ENCODE measurements at places on chromosomes 6 and 20.
A peak's percentile ranks its signal among the peaks of the same experiment; 100 is the strongest.

GRCh38 chr6:54876365-54876764, 29.8 kb downstream of the FAM83B start:
- DNase-seq = no peak

DNA sequence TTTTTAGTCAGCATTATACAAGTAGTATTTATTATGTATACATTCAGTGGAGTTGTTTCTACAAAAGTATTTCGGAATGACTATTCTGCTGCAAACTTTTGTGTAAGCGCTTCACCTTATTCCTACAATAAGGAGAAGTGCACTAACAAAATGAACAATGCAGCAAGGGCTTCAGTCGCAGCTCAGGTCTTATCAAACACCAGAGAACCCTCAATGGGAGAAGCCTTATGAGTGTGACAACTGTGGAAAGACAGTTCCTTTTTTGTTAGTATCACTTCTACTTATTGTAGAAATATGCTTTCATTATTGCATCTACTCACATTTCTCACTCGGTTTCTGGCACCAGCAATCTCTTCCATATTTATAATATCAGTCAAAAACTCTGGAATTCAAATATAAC, 18.8 kb downstream of the ZKSCAN3 start:
- no peak for DNase-seq

DNA sequence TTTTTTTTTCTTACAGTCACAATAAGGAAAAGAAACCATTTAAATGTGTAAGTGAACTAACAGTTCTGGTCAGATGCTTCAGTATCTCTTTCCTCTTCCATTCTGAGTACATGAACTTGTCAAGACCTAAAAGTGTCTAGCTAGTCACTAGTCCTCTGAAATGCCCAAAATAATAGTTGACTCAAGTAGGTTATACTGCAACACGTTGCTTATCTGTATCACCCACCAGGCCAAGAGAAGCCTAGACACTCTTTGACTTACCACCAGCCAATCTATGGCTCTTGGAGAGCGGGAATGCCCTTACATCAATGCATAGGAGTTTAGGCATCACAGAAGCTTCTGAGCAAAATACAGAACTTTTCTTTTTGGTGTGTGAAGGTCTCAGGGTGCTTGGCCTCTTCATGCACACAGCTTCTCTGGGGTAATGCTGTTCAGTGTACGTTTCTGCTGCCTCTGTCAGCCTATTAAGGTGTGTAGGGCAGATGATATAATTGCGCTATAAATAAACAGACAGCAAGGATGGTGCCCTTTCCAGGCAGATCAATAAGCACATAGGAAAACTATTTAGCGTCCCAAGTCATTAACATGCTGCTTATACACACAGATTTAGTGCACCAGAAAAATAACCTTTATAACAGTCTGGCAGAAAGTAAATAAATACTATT, 7.8 kb upstream of the GFOD1 start:
- no peak for DNase-seq

- no peak for DNase-seq
Measured at GRCh38 chr6:5481033-5481432, 219.7 kb downstream of the FARS2 start.

- DNase-seq = no peak
Measured at GRCh38 chr6:1043458-1043836, 268.5 kb upstream of the FOXQ1 start.

- peak; percentile 65 for DNase-seq
Measured at GRCh38 chr20:31894980-31895675, 24.7 kb downstream of the TTLL9 start.

- DNase-seq = no peak
Measured at GRCh38 chr6:8860671-8861070, 425.3 kb upstream of the SLC35B3 start.

DNA sequence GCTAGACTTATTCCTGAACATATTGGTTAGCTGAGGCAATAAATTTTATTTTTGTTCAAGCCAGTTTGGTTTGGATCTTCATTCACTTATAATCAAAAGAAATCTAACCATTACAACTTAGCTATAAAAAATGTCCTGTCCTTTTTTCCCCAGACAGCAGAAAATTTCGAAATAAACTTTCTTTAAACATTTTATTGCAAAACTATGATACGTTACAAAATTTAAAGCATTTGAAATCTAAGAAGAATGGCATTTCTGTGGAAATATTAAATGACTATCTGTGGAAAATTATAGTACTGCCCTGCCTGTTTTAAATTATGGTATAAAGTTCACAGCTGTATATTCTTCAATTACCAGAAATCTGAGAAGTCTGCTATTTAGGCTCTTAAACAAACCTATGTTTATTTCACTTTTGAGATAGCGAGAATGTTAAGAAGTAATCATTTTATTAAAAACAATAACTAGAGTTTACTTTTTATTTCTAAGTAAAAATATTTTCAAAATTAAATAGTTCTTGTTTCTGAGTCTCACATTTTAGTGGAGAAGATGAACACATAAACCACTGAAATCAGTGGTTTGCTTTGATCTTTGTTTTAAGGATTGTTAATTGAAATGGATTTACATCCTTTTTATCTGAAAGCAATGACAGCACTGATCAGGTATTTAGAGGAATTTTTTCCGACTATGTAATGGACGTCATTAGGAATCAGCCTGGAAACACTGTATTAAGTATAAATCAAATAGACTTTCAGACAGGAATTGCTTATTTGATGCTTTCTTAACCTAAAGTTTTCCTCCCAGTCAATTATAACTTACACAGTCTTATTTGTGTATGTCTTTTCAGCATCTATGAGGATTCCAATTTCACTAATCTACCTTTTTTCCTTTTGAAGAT, 553.7 kb downstream of the COL12A1 start:
- DNase-seq = peak; percentile 39

Data from cardiac fibroblast (primary cell).